ENCODE measurements at places on chromosomes 7 and 10.

DNA sequence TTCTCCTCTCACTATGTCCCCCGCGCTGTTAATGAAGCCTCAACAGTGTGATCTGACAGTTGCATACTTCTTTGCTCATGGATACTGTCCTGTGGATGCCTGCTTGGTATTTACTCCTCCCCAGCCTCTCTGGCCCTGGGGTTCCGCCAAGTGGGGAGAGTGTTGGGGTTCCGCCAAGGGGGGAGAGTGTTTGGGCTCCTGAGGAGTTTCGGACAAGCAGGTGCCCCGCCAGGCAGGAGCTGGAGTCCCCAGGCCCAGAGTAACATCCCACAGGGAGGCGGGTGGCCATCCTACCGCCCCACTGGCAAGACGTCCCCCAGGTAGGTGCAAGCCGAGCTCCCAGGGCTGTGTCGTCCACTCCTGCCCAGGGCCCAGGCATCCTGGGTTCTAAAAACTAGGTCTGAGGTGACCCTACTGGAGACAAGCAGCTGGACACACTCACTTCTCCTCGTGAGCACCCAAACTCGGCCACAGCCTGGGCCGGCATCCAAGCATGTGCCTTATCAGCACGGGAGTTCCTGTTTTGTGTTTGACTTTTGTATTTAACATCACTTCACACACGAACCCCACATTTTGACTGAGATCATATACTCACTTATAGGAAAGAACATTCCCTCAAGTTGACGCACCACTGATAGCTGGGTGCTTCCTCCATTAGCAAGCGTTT is 34.2 kb downstream of the CAMK2B start:
- DNase-seq = peak; percentile 51

DNA sequence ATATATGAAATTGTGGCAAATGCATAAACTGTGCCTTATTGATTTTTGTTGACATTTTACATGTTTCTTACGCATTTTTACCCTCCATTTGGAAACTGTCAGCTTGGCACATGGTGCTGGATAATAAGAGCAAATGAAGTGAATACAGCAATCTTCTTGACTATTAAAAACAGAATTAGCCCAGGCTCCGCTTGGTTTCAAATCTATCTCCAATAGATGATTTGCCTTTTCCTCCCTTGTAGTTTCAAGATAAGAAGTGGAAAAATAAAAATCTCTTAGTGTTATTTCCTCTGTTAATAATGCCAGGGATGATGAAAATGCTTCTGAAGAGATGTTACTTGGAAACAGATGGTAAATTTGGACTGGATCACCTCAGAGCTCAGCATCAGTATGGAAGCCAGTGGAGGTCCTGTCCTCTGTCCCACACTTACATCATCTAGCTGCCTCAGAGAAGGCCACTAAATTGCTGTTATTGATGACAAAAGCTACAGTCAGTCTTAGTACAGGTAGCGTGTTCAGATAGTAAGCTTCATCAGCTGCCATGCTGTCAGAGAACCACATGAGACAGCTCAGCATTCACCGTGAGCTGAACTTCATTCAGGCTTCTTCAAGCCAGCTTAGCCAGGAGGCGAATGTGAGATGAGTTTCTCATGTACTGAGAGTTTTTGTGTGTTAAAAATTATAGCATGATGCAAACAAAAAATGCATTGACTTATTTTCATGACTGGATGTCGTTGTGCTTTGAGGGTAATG is 246.8 kb downstream of the CELF2 start:
- DNase-seq = no peak

- no peak for DNase-seq
Observed at GRCh38 chr10:128901236-128901635, 565.8 kb upstream of the MGMT start.

DNA sequence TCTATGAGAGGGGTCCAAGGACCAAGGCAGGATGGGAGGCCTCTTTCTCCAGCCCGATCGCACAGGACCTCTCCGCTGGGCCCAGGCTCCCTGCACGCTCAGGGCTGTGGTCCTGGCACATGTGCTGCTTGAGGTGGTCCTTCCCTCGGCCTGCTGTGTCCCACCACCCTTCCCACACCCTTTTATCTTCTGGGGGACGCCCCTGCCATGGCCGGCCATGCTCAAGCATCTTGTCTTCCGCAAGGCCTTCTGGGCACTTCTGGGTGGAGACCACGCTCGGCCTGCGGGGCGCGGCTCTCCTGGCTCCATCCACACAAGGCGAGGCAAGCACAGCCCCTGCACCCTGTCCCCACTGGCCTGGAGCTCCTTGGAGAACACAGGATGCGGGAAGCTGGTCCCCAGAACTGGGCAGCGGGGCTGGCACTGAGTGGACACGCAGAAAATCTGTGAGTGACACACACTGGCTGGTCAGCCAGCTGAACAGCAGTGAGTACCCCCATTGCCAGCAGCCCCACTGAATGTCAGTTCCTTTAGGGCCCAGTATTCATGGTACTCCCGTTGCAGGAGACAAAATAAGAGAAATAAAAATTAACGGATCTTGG is 115.9 kb downstream of the TCERG1L start:
- peak; percentile 13 for DNase-seq

DNA sequence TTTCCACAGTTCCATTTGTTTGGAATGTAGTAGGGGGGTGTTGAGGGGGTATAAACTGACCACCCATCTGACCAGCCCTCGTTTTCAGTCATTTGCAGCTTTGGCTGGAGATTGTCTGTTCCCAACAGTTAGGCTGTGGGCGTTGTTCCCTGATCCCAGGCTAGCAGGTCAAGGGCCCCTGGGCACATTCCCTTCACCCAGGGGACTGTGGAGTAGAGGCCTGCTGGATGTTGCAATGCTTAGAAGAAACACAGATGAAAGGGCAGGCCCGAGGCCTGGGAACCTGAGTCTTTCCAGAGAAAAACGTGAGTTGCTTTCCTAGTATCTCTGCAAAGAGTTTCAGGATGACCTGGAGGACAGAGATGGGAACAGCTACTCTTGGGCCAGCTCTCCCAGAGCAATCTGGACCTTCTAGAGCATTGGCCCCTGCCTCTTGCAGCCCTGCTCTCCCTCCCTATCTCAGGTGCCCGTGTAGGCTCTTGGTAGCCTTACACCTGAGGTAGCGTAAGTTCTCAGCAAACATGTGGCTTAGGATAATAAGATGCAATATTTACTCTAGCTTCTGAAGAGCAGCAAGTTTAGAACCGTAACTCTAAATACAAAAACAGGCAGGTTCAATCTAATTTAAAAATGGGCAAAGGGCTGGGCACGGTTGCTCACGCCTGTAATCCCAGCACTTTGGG is 99.4 kb upstream of the EFCAB10 start:
- DNase-seq = no peak

DNA sequence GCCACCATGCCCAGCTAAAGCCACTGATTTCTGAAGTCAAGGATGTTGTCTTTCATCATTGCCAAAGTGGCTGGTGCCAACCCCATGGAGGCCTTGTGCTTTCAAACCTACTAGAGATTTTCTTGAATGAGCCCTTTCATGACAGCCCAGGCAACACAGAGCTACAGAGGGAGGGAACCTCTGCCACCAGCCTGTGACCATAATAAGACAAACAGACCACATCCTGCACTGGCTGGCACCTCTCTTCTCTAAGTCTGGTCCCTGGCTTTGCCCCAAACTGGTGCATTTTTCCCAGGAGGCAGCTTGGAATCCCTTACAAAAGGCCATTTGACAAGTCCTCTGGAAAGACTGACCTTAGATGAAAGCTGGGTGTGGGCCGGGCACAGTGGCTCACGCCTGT is 348.8 kb downstream of the GALNT17 start:
- no peak for DNase-seq

GRCh38 chr10:65194126-65194525 is 1672.9 kb downstream of the REEP3 start:
- no peak for DNase-seq

- DNase-seq = no peak
Observed at GRCh38 chr10:95350830-95351228, 60.0 kb upstream of the PDLIM1 start.

- no peak for DNase-seq
Observed at GRCh38 chr10:71780156-71780555, 6.8 kb upstream of the VSIR start.

DNA sequence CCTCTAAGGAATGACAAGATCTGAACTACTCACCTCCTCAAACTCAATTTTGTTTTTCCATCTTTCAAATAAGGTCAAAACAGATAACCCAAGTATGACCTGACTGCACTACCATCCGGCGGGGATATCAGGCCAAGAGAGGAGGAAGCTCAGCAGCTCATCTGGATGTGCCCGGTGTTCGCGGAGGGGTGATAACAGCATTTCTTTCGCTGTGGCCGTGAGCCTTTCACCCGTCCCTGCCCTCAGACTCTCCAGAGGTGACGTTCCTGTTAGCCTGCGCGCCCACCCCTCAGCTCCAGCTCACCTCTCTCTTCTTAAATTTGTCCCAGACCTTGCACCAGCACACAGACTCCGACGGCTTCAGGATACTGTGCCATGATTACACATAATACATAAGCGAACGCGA is 526 bp downstream of the ZNF248 start:
- DNase-seq = no peak

- DNase-seq = no peak
Observed at GRCh38 chr10:10208196-10208595, 809.5 kb upstream of the CELF2 start.

GRCh38 chr10:18737236-18737635 is 78.0 kb downstream of the ARL5B start:
- no peak for DNase-seq

DNA sequence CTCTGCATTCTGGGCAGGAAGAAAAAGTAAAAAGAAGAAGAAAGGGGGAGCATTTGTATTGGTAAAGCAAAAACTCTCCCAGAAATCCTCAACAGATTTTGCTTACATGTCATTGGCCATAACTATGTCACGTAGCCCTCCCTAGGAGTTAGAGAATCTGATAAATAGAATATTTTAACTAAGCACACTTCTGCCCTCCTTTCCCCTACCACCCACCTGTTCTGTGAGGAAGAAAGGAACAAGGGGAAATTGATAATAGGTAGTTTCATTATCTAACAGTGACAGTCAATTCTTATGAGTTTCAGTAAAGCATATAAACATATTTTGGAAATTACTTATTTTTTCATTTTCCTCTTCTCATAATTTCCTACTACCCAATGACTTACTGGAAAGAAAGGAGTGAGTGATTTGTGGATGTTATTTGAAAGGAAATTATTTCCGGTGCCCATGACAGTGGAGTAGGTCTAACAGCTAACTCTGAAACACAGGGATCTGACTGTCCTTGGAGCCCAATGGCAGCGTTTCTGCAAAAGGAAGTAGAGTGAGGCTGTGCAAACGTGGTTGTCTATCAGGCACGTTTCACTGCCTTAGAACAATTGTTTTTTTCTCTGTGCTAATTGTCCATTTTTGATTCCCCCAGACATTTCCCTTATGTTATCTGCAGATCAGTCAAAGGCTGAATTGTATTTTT is 128.6 kb upstream of the MDFIC start:
- no peak for DNase-seq

GRCh38 chr10:93437086-93437945 is 44.8 kb downstream of the MYOF start:
- no peak for DNase-seq

DNA sequence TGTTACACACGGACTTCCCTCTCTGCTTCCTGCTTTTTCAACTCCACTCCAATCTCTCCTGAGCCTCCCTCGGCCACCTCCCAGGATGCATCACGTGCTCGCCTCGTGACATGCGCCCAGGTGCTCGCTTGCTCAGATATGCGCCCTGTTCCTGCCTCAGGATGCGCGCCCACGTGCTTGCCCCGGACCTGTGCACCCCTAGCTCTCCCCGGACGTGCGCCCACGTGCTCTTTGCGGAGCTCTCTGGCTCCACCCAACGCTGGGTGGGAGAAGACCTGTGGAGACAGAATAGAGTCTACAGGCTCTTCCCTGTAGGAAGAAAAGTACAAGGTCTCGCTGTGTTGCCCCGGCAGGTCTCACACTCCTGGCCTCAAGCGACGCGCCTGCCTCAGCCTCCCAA is 23.1 kb downstream of the PARD3 start:
- no peak for DNase-seq

- DNase-seq = no peak
Observed at GRCh38 chr10:59173414-59173813, 3.0 kb upstream of the PHYHIPL start.

DNA sequence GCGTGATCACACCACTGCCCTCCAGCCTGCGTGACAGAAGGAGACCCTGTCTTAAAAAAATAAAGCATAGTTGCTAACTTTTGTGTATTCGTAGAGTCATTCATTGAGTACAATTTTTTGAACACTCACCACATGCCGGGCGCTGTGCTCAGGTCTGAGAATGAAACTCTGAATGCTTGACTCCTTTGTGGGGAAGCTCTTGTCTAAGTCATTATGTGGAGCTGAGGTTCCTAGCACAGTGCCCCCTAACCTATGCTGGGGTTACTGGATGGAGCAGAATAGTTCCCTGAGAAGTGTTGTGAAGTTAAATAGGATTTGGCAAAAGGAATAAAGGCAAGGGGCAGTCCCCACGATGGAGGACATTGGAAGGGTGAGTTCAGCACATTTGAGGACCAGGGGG is 123.3 kb downstream of the CELF2 start:
- no peak for DNase-seq

DNA sequence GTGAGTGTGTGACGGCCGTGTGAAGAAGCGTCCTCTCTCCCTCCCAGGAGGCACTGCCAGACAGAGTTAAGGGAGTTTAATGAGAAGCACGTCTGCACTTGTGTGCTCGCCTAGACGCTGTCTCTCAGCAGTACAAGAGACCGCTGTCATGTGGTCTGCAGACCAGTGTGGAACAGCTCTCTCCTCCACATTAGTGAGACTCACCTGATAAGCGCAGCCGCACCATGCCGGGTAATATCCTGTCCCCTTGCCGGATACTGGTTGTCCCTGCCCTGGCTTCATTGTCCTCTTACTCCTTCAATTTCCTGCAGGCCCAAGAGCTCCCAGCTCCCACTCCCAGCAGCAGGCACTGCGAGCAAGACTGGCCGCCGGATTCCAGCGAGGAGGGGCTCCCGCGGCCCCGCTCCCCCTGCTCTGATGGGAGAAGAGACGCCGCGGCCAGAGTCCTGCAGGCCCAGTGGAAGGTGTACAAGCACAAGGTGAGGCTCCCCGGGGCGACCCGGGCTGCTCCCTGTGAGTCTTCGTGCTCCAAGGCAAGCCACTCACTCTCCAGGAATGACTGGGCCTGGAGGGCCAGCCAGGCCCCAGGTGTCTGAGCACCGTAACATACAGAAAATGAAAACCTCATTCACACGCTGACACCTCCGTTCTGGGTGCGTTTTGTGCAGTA is 33.5 kb upstream of the TTYH3 start:
- DNase-seq = no peak

GRCh38 chr10:96261132-96261531 is 10.2 kb downstream of the BLNK start:
- no peak for DNase-seq

DNA sequence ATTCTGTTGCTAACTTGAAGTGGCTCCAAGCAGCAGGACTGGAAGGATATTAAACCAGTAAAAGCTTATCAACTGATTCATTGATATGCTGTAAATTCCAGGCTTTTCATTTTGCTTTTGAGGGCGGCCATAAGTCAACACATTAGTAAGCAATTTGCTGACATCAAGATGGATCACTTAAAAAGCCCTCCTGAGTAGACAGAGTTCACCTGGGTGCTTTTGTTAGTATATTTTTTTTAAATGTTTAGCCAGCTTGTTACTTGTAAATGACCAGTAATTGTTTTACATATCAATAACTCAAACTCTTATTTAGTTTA is 26.5 kb downstream of the RNF32 start:
- DNase-seq = no peak

GRCh38 chr10:20144268-20144667 is 328.0 kb downstream of the PLXDC2 start:
- DNase-seq = no peak

- no peak for DNase-seq
Observed at GRCh38 chr10:128892005-128892404, 575.0 kb upstream of the MGMT start.

GRCh38 chr10:44161184-44161583 is 223.7 kb downstream of the CXCL12 start:
- no peak for DNase-seq

GRCh38 chr10:108413954-108414353 is 1249.4 kb upstream of the SORCS1 start:
- DNase-seq = no peak
